ENCODE measurements at places on chromosomes 12 and 14.

- no peaks in the 10 kb centered on the region for H3K27me3 ChIP-seq
- H3K27ac ChIP-seq: peak overlapping the region; percentile 35
- H3K4me1 ChIP-seq: peaks cover 78% of the 10 kb centered on the region
- peak overlapping the region; percentile 96 for H3K4me3 ChIP-seq
- no peak for DNase-seq
Observed at GRCh38 chr14:92654239-92654901, 94.1 kb downstream of the LGMN start.

DNA sequence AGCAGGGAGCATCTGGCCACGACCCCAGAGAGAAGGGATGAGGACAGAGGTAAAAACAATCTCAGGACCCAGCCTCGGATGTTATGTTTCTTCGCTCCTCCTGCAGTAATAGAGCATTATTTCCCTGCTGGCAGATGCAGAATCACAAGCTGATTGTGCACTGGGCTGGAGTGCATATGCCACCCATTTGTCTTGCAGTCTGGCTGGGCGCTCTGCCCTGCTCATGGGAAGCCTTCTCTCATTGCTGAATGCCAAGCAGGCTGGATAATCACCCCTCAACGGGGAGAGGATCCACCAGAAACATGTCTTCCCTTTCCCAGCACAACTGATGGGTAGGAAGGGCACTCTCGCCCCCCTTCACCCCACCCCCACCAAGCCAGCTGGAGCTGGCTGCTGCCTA lies 8.5 kb upstream of the VASH1 start:
- no peak overlapping the region for H3K27ac ChIP-seq
- H3K36me3 ChIP-seq: no peaks in the 10 kb centered on the region
- no peaks in the 10 kb centered on the region for H3K4me1 ChIP-seq
- DNase-seq: no peak
- peaks cover 13% of the 10 kb centered on the region for H3K27me3 ChIP-seq

GRCh38 chr12:58416236-58416635 lies 474.9 kb downstream of the ATP23 start:
- DNase-seq: no peak
- no peak overlapping the region for H3K4me3 ChIP-seq
- H3K27ac ChIP-seq: no peak overlapping the region
- H3K36me3 ChIP-seq: no peaks in the 10 kb centered on the region
- peaks cover 6% of the 10 kb centered on the region for H3K4me1 ChIP-seq

- DNase-seq: no peak
- no peak overlapping the region for H3K4me3 ChIP-seq
- H3K4me1 ChIP-seq: peaks cover 5% of the 10 kb centered on the region
- H3K27me3 ChIP-seq: no peaks in the 10 kb centered on the region
Observed at GRCh38 chr12:44968965-44969364, 81.9 kb downstream of the DBX2 start.

DNA sequence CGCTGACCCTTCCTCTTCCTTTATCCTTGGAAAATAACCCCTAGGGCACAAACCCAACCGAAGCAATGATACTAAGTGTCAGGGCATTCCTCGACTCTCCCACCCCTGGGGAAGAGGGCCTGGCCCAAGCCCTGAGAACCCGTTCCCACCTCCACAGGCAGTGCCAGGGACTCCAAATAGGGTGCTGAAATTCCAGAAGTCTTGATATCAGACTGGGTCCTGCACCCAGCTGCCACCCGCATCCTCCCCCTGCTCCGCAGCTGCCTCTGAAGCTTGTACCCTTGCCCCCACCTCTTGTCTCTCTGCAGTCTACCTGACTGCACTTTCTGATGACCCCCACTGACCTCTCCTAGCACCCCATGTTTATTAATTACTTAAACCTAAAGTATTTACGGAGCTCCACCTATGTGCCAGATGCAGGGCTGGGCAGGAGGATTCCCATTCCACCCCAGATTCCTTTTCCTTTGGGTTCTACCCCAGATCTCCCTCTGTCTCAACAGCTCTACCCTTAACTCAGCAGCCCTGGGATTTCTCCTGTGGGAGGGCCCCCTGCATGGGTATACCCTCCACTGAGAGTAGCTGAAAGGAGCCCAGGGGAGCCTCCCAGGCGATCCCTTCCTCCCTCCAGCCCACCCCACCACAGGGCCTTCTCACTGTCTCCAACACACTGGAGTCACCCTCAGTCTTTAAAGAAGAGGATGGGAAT lies 4.1 kb upstream of the KRT18 start:
- no peak overlapping the region for H3K4me3 ChIP-seq
- no peaks in the 10 kb centered on the region for H3K36me3 ChIP-seq
- no peaks in the 10 kb centered on the region for H3K4me1 ChIP-seq
- H3K27me3 ChIP-seq: peaks cover 14% of the 10 kb centered on the region

DNA sequence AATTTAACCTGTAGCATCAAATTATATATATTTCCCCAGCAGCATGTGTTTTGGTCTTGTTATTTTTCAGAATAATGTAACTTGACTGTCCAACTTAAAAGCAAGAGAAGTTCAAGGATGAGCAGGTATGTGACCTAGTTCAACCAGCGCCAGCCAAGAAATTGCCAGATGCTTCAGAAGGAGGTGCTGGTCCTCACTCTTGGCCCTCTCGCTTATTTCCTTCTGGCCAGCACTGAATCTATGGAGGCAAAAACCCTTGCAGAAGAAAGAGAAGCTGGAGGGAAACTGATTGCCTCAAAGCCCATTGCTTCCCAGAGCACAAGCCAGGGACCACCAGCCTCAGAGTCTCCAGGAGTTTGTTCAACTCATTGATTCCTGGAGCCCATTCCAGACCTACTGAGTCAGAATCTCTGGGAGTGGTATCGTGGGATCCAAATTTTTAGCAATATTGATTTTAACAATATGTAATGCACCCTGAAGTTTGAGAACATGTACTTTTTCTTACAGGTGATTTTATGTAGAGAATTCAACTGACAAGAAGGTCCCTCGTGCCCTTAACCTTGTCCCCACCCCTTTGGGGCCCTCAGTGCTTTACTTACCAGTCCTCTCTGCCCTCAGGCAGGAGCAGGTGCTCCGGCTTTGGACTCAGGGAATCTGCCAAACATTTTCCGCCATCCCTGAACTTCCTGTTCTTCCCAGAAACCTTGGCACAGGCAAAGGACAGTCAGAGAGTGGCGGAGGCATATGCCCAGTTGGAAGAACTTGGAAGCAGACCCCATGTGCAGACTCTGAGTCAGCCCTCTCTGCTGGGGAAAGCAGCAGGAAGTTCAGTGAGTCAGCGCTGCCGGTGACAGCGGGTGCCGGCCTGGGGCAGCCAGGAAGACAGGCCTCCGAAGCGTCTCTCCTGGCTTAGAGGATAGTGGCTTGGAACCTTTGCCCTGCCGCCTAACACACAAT lies 10.4 kb downstream of the BEST3 start:
- peaks cover 10% of the 10 kb centered on the region for H3K27me3 ChIP-seq
- peak overlapping the region; percentile 19 for H3K27ac ChIP-seq
- peak; percentile 2 for DNase-seq
- no peaks in the 10 kb centered on the region for H3K4me1 ChIP-seq
- no peaks in the 10 kb centered on the region for H3K36me3 ChIP-seq

DNA sequence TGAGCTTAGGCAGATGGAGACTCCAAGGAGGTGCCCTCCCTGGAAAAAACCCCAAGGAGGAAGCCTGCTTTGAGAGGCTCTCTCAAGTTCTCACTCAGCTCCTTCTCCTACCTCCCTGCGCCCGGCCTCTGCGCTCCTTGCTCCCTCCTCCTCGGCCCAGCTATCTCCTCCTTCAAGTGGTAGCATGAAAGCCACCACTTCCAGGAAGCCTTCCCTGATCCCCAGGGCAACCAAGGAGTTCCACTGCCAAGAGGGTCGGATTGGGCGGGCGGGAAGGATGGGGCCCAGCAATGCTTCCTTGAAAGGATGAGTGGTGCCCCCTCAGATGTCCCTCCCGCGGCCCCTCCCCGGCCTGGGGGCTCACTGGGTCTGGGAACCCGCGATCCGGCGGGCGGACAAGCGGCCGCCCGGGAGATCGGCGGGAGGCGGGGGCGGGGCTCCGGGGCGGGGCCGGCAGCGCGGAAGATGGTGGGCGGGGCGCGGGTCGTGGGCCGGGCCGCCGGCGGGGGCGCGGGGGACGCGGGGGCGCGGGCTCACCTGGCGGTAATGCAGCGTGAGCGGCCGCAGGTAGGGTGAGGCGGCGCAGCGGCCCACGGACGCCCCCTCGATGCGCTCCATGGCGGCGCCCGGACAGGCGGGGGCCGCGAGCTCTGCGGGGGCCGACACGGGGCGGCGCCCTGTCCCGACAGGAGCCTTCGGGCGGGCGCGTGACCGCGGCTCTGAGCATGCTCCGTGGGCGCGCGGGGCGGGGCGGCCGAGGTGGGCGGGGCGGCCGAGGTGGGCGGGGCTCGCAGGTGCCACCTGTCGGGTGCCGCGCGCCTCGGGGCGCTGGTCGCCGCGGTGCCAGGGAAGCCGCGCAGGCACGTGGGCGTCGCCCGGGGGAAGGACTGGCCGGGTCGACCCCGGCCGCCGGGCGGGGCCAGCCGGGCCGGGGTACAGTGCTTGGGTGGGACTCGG lies at the start of gene NUDT14:
TSS of gene NUDT14 (minus strand) at position 721 of the 957 bp plus-strand sequence. CDS start at position 618, 103 bp downstream.
- H3K36me3 ChIP-seq: no peaks in the 10 kb centered on the region
- peaks cover 17% of the 10 kb centered on the region for H3K27me3 ChIP-seq
- H3K27ac ChIP-seq: no peak within 1 kb of the TSS

DNA sequence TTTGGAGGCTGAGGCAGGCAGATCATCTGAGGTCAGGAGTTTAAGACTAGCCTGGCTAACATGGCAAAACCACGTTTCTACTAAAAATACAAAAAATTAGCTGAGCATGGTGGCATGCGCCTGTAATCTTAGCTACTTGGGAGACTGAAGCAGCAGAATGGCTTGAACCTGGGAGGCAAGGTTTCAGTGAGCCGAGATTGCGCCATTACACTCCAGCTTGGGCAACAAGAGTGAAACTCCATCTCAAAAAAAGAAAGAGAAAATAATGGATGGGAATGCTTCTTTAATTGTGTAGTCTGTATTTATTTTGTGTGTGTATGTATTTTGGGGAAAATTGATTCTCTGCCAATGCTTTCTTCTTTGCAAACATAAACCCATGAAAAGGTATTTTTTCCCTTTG lies 32.5 kb downstream of the SRGAP1 start:
- H3K4me1 ChIP-seq: no peaks in the 10 kb centered on the region
- H3K27ac ChIP-seq: no peak overlapping the region
- no peak overlapping the region for H3K4me3 ChIP-seq
- no peaks in the 10 kb centered on the region for H3K27me3 ChIP-seq

DNA sequence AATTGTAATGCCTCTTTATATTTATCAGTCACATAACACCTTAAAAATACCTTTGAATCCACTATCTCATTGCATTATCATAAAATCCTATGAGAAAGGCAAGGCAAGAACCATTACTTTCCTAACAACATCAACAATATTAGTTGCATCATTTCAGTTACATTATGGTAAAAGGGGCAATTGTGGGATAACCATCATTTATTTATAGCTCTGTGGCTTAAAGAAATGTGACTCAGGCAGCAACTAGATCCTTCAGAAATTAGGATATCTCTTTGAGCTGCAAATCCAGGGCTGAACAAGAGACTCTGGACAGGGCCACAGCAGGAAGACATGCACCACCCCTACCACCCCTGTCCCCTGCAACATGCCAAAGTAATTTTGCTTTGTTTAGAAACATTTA lies 36.4 kb downstream of the EPS8 start:
- no peaks in the 10 kb centered on the region for H3K4me1 ChIP-seq
- H3K27ac ChIP-seq: no peak overlapping the region
- DNase-seq: no peak
- H3K4me3 ChIP-seq: no peak overlapping the region
- peaks cover 12% of the 10 kb centered on the region for H3K27me3 ChIP-seq

DNA sequence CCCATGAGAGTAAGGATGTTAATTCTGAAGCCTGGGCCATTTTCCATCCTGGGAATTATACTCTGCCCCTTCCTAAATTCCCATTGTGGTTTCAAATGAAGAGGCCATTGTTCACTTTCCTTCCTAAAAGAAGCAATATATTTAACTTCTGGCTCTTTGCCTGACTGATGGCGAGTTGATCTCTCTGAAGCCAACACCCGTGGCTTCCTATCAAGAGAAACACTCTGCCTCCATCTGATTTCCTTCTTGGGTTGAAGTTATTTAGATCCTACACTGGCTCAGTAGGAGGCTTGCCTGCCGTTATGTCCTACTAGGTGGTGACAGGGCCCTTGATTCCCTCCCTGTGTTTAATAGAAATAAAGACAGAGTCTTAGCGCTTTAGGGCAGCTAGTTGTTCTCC lies 97.4 kb downstream of the PRKCH start:
- peaks cover 14% of the 10 kb centered on the region for H3K4me1 ChIP-seq
- H3K27me3 ChIP-seq: no peaks in the 10 kb centered on the region
- peak overlapping the region; percentile 13 for H3K27ac ChIP-seq
- H3K4me3 ChIP-seq: no peak overlapping the region

- peaks cover 27% of the 10 kb centered on the region for H3K4me1 ChIP-seq
- H3K27me3 ChIP-seq: peaks cover 52% of the 10 kb centered on the region
- peaks cover 1% of the 10 kb centered on the region for H3K36me3 ChIP-seq
- H3K27ac ChIP-seq: no peak overlapping the region
- no peak for DNase-seq
Observed at GRCh38 chr12:22333186-22333712, 1.3 kb downstream of the ST8SIA1 start.

- H3K4me3 ChIP-seq: no peak overlapping the region
- no peaks in the 10 kb centered on the region for H3K4me1 ChIP-seq
- peaks cover 3% of the 10 kb centered on the region for H3K27me3 ChIP-seq
- DNase-seq: no peak
- no peak overlapping the region for H3K27ac ChIP-seq
Observed at GRCh38 chr12:132390287-132391076, 61.1 kb upstream of the GALNT9 start.

- H3K4me3 ChIP-seq: no peak overlapping the region
- H3K4me1 ChIP-seq: no peaks in the 10 kb centered on the region
Observed at GRCh38 chr14:46769292-46769691, 117.7 kb upstream of the RPL10L start.

DNA sequence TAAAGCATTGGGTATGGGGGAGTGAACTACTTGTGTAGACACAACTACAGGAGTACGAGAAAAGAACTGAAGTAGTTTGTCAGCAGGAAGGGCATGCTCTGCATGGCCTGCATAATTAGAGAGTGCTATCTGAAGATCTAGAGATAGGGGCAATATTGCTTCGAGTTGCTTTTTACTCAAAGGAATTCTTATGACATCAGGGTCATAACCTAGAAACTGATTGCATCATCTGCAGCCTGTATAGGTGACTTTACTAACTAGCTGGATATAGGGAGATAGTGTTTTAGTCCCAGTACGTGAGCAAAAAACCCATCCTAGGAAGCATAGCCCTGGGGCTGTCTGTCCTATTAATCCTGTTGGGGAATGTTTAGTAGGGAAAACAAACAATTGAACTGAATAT lies 39.8 kb downstream of the TMTC3 start:
- no peak for DNase-seq
- no peaks in the 10 kb centered on the region for H3K4me1 ChIP-seq
- H3K27ac ChIP-seq: no peak overlapping the region
- peaks cover 20% of the 10 kb centered on the region for H3K36me3 ChIP-seq

- H3K4me1 ChIP-seq: no peaks in the 10 kb centered on the region
- H3K36me3 ChIP-seq: no peaks in the 10 kb centered on the region
- H3K27me3 ChIP-seq: peaks cover 5% of the 10 kb centered on the region
- no peak overlapping the region for H3K4me3 ChIP-seq
- DNase-seq: no peak
Observed at GRCh38 chr12:119447126-119447525, 112.6 kb downstream of the CCDC60 start.
